ENCODE measurements at places on chromosomes 3 and 15. TPM values are rescaled to one million over a fixed set of nuclear protein-coding genes. Genes with fewer than 3 reads are reported as not detected.
A peak's percentile ranks its signal among the peaks of the same experiment; 100 is the strongest.

GRCh38 chr3:194985031-194985578 lies 285.9 kb downstream of the XXYLT1 start:
- DNase-seq = no peak

- DNase-seq = peak; percentile 83
Observed at GRCh38 chr3:45593708-45594601, 596 bp upstream of the LIMD1 start.

GRCh38 chr15:88661041-88661700 lies 22.4 kb downstream of the ISG20 start:
- no peak for DNase-seq

- no peak for DNase-seq
Observed at GRCh38 chr3:148253713-148254112, 444.0 kb upstream of the AGTR1 start.

- DNase-seq = no peak
Observed at GRCh38 chr3:8460815-8461456, 40.7 kb upstream of the LMCD1 start.

Gene TRANK1
- total RNA-seq = 13.4 TPM

Gene CCDC54
- total RNA-seq = not detected

Gene MORC1
- not detected for total RNA-seq

All from Daoy (cell line).